ENCODE measurements at places on chromosomes 6 and 20.

DNA sequence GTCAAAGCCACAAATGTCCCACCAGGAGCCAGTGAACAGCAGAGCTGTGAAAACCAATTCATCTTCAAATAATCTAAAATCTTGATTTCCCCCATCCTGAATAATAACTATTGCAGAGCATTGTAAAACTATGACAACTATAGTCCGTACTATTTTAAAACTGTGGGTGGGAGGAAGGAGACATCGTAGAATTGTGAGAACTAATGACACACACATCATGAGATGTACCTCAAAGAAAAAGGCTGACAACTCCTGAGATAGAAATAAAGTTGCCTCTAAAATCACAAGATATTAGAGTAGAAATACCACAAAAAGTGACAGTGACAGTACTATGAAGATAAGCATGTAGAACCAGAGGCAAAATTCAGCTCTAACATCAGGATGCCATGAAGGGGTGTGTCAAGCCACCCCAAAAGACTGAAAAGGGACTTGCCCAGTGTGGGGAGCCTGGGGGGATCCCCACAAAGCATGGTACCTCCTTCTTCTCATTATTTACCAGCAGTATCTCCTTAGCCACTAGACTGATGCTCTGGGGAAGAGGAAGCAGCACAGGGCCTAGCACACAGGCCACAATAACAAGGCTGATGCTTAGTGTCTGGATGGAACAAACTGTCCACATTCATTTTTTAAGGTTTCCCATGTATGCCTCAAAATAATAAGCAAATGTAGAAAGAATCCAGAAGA is 13.4 kb downstream of the NAPB start:
- DNase-seq = peak; percentile 26

DNA sequence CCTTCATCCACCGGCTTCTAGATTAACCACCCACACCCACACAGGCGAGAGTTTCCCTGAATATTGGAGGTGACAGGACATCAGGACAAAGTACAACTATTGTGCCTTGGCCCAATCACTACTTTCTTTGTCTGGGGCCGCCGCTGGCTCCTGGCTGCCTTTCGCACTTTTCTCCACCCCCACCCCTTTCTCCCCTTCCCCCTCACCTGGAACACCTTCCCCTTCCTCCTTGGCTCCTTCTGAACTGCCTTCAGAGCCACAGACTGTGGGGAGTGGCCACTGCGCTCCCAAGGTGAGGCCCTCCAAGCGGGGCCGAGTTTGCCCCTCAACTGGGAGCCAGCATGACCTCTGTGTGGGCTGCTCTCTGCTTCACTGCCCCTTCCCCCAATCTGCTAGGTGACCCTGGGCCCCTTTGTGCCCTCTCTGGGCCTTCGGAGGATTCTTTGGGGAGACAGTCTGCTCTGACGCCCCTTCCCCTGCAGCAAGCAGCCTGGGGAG is 3.0 kb upstream of the VEGFA start:
- no peak for DNase-seq

GRCh38 chr20:24978513-24978912 is 14.0 kb downstream of the APMAP start:
- DNase-seq = no peak

- DNase-seq = no peak
These were observed 164.0 kb upstream of the RUNX2 start for GRCh38 chr6:45163952-45164766.

GRCh38 chr20:62430311-62430853 is 3.0 kb upstream of the RBBP8NL start:
- DNase-seq = no peak

- DNase-seq = no peak
These were observed 11.8 kb downstream of the TMEM14B start for GRCh38 chr6:10759312-10759839.

- no peak for DNase-seq
These were observed 1.4 kb downstream of the DCDC2 start for GRCh38 chr6:24356310-24356973.

- no peak for DNase-seq
These were observed 61.3 kb upstream of the FOXQ1 start for GRCh38 chr6:1250489-1251197.

DNA sequence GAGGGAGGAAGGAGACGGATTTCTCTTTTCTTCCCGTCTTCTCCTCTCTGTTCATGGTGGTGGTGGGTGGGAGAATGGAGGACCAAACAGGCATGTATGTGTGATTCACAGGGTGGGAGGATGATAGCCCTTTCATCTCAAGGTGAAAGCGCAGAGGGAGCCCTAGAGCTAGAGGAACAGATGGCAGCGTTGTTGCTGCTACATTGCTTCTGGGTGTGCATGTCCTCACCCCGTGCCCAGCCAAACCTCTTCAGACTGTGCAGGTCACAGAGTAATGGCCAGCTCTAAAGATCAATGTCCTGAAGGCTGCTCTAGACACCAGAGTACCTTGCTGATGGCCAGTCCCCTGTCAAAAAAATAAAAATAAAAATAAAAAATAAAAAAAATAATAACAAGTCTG is 301.8 kb downstream of the TBC1D7 start:
- no peak for DNase-seq

GRCh38 chr20:64233725-64234124 is 21.8 kb upstream of the PCMTD2 start:
- no peak for DNase-seq

DNA sequence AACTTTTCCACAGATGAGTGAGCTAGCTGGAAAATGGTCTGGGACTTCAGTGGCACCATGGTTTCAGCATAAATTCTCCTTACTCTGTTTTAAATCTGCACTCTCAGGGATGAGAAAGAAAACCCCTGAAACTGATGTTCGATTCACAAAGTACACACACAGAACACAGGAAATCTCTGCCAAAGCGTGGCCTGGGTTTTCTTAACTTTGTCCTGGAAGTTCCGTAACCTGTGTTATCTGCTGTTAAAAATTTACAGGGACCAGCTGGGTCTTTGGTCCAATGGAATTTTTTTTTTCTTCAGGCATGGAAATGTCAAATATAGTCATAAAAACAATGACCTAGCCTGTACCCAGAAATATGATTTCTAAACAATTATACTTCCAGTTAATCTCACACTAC is 7.3 kb downstream of the SCML4 start:
- no peak for DNase-seq

DNA sequence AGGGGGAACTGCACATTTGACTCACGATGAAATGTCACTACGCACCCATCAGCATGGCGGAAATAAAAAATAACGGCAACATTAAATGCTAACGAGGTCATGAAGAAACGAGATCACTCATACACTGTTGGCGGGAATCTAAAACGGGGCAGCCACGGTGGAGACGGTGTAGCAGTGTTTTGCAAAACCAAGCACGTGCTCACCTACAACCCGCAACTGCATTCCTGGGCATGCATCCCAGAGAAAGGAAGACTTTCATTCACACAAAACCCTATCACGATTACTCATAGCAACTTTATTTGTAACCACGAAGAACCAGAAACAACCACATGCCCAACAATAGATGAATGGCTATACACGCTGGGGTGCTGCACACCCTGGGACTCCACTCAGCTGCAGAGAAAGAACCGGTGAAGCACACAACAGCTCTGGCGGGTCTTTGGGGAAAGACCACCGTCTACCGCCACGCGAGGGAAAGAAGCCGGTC is 77.0 kb downstream of the YTHDF1 start:
- DNase-seq = no peak

- DNase-seq = no peak
These were observed 57.2 kb upstream of the MYL9 start for GRCh38 chr20:36483919-36484808.

DNA sequence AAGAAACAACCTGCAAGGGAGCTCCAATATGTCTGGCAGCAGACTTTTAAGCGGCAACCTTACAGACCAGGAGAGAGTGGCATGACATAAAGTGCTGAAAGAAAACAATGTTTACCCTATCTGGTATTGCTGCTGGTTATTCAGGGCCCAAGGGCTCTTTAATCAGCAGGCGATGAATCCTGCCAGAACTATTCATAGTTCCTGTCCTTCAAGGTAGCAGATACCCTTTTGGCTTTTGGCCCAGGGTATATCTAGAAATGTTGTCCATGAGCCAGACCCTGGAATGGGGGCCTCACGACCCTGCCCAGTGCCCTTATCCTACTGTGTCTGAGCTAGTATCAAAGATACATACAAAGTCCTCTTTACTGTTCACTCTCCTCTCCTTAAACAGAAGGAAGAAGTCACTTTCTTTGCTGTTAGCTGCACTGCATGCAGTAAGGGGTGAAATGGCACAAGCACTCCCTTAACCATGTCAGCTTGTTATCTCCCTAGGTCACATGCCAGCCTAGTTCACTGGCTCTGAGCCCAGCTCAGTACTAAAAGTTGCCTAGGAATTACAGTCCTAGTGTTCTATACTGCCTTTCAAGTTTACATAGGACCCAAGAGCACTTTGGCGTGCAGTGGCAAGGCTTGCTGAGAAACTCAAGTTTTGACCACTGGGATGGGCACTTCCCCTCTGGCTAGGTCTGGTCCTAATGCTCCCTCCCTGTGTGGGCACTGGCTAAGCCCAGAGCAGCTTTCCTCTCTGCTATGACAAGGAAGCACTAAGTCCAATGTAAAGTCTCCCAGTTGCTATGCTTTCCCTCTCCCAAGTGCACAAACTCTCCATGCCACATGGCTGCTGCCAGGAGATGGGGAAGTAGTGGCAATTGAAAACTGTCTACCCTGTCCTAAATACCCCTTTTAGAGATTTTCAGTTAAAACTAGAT is 122.0 kb downstream of the HTR1B start:
- DNase-seq = no peak

DNA sequence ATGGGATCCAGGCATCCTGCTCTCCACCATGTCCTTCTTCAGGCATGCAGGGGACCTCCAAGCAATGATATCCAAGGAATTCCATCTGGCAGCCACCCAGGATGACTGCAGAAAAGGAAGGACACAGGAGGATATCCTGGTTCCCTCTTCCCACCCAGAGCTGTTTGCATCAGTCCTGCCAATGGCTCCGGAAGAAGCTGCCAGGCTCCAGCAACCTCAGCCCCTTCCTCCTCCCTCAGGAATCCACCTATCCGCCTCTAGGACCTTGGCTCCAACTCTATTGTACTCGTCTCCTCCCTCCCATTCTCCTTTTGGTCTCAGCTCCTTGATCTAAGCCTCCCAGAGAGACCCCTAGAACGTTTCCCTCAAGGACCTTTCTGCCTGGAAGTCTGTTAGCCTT is 733 bp upstream of the PSORS1C2 start:
- DNase-seq = no peak

- DNase-seq = no peak
These were observed 104.8 kb downstream of the GMDS start for GRCh38 chr6:2140438-2141128.

DNA sequence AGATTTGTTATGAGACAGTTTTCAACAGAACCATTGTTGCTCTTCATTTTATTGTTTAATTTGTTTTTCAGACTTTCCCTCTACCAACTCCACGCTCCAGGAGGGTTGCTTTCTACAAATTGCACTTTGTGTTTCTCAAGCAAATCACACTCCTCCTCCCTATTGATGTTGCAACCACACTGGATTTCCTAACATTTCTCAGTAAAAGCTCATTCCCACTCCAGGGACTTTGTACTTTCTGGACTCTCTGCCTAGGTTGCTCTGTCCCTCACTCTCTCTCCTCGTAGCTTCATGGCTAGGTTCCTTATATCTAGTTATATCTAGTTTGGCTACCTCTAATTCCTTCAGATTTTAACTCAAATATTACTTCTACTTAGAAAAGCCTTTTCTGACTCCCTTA is 20.3 kb downstream of the PGK2 start:
- DNase-seq = no peak

GRCh38 chr20:35711588-35712209 is 12.5 kb downstream of the ROMO1 start:
- DNase-seq = no peak

DNA sequence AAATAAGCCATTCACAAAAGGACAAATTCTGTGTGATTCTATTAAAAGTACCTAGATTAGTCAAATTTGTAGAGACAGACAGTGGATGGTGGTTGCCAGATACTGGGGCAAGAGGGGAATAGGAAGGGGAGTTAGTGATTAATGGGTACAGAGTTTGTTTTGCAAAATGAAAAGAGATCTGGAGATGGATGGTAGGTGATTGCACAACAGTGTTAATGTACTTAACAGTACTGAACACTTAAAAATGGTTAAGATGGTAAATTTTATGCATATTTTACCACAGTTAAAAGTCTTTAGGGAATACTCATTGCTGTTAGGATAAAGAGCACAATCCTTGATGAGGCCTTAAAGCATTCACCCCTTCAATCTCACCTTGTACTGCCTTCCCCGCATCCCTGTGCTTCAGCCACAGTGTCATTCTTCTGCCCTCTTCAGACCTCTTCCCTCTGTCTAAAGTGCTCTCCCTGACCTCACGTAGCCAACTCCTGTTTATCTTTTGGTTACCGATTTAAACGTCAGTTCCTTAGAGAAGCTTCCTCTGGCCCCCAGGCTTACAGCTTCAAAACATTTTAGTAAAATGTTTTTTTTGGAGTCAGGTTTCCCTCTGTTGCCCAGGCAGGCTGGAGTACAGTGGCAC is 11.8 kb downstream of the PSMF1 start:
- DNase-seq = no peak

- no peak for DNase-seq
These were observed 235.6 kb downstream of the ERMARD start for GRCh38 chr6:169986848-169987498.

DNA sequence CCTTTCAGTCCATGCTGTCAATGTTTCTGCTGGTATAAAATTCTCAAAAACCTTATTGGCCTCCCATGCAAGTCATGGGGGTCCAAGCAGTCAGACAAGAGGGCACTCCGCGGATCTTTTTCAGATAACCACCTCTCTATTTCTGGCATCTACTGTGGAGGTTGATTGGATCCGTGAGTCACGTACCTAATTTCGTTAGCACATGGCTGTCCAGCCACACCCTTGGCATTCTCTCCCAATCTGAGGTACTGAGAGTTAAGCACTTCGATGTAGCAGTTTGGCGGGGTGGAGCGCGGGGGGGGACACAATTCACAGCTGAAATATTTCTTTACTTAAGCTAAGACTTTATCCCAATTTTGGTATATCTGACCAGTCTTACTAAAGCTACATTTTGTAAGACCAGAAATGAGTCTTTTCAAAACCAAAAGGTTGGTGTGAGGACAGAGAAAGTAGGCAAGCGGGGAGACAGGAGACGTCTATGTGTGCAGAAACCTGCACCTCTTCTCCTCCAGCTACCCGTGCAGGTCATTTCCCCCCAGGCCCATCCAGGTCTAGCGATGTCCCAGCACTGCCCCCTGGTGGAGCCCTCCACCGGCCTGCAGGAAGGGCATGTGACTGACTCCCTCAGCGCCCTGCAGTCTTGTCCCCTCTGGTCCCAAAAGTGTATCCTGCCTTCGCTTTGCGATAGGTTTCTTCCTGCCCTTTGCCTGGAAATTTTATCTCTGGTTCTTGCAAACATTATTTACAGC is 113.1 kb downstream of the ADAT2 start:
- peak; percentile 44 for DNase-seq
